A549 treated with RU486 at 1 μM for 4 hours (cell line): ENCODE measurements at places on chromosomes 5 and 9. TPM values are rescaled to one million over a fixed set of nuclear protein-coding genes. Genes with fewer than 3 reads are reported as not detected.

Gene FST
- total RNA-seq, result 9.0 to 11.2 TPM (median 10.9 TPM) in 5 replicates

Gene CERCAM
- total RNA-seq, result 30.4 to 41.3 TPM (median 35.0 TPM) in 5 replicates

Gene PCSK1
- total RNA-seq, result 0.35 to 0.97 TPM (median 0.67 TPM) in 5 replicates

Gene LHFPL2
- total RNA-seq, result 39.0 to 60.7 TPM (median 56.2 TPM) in 5 replicates

Gene TAF11L10
- not detected in 5 replicates for total RNA-seq

Gene CEL
- 0.31 to 0.74 TPM (median 0.66 TPM) in 5 replicates for total RNA-seq

Gene AGXT2
- total RNA-seq, result not detected in 5 replicates

Gene FYB1
- 8.0 to 19.0 TPM (median 13.3 TPM) in 5 replicates for total RNA-seq

Gene BAAT
- total RNA-seq, result 0.31 to 0.72 TPM (median 0.47 TPM) in 5 replicates

Gene PCDHGB2
- total RNA-seq, result 0.08 TPM in 2 of 5 replicates, not detected in the others

Gene PCBD2
- 10.6 to 12.1 TPM (median 11.2 TPM) in 5 replicates for total RNA-seq

Gene CD74
- total RNA-seq, result not detected in 5 replicates

Gene CCDC152
- total RNA-seq, result not detected in 5 replicates

Gene EHMT1
- 35.7 to 43.9 TPM (median 40.5 TPM) in 5 replicates for total RNA-seq

Gene RABGAP1
- total RNA-seq, result 10.1 to 15.4 TPM (median 13.4 TPM) in 5 replicates

Gene EQTN
- total RNA-seq, result not detected in 5 replicates

Gene SOHLH1
- not detected in 5 replicates for total RNA-seq
